Neural progenitor cell (in vitro differentiated cells): ENCODE measurements at places on chromosomes 11 and 22.

DNA sequence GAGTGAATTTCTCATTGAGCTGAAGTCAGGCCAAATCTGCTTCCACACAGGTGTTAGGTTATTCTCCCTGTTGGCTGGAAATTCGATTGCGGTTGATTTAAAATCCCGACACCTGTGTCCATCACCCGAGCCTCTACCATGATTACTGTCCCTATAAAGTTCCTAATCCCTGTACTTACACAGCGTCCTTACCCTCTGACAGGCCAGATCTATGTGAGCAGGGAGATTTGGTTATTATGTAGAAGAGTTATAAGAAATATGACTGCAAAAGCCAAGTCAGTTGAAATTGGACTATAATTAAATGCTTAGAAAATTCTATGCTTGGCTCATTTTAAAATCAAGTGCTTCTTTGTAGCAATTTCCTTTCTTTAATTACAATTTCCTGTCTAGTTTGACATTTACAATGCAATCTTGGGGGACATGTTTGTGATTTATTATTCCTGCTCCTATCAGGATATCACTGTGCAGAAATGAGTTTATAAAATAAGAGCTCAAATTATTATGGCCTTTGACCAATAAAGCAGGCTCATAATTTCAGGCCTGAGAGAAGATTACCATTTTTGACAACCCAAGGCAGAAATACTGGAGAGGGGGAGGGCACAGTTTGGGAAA, 32.5 kb upstream of the LMO1 start:
- DNase-seq, result no peak

DNA sequence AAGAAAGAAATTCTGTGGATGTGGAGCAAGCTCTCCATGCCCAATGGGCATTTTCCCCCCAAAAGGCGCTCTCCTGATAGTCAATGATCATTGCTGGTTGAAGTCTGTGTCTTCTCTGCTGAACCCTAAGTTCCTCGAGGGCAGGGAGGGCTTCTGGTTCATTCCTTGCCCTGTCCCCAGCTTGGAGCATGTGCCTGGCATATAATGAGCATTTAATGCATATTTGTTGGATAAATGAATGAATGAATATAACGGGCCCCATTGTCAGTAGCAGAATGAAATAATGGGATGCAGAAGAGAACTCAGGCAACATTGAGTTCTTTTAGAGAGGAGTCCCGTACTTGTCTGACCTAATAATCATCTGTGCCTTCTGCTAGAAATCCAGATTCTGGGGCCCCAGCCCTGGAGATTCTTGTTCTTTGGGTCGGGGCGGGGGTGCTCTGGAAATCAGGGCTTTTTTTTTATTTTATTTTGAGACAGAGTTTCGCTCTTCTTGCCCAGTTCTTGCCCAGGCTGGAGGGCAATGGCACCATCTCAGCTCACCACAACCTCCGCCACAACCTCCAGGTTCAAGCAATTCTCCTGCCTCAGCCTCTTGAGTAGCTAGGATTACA, 64.4 kb downstream of the CD82 start:
- no peak for DNase-seq

DNA sequence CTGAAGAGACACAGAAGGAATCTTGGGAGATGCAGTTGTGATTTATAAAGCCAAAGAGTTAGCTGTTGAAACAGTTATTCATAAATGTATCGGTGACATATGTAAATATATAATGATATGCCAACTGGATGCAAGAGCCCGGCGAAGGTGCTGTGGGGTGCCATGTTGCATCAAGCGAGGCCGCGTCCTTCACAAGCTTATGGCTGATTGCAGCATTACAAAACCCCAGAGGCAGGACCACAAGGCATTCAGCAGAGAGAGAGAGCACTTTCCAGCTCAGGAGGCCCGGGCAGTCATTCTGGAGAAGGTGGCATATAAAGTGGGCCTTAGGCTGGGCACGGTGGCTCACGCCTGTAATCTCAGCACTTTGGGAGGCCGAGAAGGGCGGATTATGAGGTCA, 65.6 kb downstream of the LARGE1 start:
- DNase-seq, result no peak

DNA sequence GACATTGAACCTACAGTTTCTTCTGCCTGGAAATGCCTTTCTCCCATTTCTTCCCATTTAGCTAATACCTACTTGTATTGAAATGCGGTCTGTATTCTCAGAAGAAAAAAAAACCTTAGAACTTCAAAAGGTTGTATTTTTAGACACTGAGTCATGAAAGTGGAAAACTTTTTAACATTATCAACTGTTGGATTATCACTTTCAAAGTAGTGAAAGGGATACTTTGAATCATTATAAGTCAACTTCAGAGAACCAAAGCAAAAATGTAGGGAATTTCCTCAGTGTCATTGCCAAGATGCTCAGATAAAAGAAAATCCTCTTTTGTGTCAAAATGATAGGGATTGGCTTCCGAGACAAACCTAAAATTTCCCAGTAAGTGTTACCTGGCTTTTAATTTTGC, 6.6 kb downstream of the HOATZ start:
- DNase-seq, result no peak

DNA sequence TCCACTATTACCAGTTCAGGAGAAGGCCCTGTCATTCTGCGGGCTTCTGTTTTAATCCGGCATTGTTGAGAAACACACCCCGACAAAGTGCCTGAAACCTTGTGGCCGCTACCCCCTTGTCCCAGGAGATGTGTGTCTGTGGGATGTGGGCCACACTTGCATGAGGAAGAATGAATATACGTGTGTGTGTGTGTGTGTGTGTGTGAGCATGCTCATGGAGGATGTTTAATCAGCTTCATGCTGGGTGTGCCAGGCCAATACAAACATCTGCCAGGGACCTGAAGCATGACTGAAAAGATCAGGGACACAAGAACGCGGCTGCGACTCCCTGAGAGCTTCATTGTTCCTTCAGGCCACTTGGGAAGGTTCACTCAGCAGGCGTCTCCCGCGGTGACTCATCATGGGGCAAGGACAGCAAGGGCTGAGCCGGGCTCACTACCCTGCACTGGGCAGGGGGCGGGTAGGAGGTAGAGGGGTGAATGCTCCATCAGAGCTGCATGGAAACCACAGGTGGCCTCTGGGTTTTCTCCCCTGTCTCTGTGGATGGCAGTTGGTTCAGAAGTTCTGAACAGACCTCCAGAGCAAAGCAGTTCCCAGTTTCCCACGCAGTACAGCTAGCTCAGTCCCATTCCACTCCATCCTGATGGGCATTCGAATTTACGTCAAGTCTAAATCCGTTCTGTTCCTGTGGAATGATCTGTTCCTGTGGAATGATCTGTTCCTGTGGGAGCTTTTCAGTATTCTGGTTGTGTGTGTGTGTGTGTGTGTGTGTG, 7.0 kb upstream of the MALAT1 start:
- peak; percentile 86 for DNase-seq

- no peak for DNase-seq
Measured at GRCh38 chr22:31083923-31084810, 3.0 kb downstream of the SMTN start.

DNA sequence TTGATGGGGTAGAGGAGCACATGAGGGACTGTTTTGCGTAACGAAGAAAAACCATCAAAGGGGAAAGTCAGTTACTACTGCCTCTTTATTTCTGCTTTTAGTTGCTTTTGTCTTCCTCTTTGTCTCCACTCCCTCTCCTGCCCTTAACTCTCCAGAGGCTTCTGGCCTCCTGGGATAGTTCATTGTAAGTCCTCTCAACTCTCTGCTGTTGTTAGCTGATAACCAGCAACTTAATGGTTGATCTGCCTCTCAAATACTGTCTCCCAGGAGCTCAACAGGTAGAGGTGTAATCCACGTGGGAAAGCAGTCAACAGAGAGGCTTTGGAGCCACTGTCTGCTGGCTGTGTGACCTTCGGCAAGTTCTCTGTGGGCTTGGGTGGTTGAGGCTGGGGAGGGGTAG, 47.3 kb downstream of the CCDC81 start:
- DNase-seq, result no peak

DNA sequence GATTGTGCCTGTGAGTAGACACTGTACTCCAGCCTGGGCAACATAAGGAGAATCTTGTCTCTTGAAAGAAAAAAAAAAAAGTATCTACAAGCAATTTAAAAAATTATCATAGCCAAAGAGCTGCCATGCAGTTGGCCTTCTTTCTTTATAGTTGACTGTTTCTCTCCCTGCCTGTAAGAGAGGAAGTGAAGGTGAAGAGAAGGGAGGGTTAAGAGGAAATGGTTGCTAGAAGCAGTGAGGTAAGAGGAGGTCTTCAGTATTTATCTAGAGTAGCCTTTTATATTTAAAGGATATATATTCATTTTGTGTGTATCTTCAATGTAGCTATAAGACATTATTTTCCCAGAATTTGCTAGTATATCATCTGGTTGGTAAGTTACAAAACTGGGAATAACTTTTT, 217.9 kb downstream of the TMEM135 start:
- DNase-seq, result no peak

DNA sequence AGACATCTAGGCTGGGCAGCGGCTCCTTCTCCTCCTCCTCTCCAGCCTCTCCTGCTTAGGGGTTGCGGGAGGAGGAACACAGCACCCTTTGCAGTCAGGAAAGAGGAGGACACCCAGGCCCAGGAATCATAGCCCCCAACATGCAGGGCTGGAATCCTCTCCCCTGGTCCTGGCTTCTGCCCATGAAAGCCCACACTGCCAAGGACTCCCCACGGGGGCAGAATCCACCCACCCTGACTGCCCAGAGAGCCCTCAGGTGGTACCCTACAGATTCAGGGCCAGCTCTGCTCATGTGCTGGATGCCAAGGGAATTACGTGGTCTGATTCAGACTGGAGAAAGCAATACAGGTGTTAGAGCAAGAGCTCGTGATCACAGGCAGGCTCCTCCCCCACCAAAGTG, 4.5 kb downstream of the ESS2 start:
- no peak for DNase-seq

DNA sequence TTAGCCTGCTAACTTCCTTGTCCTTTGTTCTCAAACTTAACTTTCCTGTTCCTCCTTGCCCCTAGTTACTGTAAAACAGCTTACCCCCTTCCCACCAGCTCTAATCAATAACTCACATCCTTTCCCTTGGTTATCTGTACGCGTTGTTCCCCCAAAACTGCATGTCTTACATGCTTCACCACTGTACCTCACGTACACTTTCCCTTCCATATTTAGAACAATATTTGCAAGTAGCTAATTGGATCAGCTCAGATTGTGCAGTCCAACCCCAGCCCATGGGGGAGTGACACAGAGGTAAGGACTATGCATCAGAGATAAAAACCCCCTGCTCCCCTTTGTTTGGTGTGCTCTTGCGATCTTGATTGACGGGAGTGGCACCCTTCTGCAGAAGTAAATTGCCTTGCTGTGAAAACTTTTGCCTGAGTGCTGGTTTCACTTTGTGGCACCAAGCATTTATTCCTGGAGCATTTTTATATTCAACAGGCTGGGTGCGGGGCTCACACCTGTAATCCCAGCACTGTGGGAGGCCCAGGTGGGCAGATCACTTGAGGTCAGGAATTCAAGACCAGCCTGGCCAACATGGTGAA, 30.9 kb downstream of the MIF start:
- DNase-seq, result no peak

DNA sequence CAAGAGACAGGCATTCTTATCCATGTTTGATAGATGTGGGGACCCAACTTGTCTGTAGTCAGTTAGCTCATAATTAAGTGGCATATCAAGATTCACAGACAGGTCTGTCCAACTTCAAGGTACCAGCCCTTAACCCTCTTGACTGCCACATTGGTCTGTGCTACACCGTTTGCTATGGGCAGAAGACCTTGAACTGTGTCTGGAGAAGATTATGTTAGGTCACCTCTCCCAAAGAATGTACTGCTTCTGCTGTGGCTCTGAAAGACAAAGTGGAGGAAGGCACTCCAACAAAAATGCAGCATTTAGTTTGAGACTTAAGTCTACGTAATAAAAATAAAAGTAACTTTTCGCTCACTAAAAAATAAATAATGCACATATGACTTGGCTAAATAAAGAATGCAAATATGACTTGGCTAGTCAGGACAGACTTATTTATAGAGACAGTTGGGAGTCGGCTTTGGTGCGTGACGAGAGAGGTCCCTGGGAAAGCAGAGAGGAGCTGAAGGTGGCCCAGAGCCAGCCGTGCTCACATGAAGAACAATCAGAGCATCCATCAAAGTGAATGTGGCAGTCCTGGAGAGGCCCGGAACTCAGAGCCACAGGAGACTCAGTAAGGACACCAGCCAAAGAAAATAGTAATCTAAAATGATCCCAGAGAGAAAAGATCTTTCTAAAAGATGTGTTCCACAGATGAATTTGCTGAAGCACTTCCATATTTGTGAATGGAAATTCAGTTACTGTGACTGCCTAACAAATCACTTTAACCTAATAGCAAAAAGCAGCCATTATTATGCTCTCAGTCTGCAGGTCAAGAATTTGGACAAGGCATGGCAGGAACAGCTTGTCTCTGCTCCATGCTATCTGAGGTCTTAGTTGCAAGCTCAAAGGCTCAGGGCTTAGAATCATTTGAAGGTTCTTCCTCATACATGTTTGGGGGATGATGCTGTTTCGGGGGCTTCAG, 35.0 kb downstream of the CWC15 start:
- DNase-seq, result no peak

DNA sequence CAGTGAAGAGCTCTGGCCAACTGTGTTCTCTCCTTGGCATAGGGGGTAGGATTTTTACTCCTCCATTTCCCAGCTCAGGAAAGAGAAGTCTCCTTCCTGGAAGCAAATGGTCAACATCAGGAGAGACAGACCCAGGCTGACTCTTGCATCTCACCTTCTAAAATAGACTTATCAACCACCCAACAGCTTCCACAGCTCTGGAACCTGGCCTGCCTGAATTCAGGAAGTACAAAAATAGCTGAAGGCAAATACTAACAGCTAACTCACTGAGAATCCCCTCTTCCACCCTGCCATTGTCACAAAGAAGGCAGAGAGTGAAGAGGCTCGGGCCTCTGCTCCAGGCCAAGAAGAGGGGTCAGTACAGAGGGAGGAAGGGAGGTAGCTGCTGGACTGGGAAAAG, 213.6 kb downstream of the NXPE2 start:
- DNase-seq, result no peak

- DNase-seq, result no peak
Measured at GRCh38 chr11:17779861-17780594, 45.4 kb downstream of the KCNC1 start.

DNA sequence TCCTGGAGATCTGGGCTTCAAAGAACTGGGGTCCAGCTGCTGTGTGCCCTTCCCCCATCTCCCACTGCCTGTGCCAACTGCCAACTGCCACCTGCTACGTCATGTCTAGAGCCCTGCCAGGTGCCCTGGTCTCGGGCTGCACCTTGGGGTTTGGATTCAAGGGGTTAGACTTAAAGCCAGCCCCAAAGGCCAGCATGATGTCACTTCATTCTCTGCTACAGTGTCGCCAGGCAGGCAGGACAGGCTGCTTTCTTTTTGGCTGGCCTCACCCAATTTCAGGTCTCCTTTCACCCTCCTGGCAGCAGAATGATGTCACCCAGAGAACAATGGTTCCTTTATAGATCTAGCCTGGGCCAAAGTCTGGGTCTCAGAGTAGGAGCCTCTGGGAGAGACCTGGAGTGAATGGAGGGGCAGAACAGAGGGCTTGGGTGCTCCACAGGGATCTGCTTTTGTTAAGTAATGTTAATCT, 79.5 kb upstream of the CRYBB3 start:
- peak; percentile 72 for DNase-seq

DNA sequence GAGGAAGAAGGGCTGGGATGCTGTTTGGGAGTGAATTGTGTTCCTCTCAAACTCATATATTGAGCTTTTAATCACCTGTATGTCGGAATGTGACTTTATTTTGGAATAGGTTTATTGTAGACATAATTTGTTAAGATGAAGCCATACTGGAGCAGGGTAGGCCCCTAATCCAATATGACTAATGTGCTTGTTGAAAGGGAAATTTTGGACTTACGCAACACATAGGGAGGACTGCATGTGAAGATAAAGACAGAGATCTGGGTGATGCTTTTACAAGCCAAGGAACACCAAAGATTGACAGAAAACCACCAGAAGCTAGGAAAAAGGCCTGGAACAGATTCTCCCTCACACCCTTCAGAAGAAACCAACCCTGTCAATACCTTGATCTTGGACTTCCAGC, 43.2 kb upstream of the OVCH2 start:
- no peak for DNase-seq
